ENCODE measurements at places on chromosomes 16 and 17. TPM values are rescaled to one million over a fixed set of nuclear protein-coding genes. Genes with fewer than 3 reads are reported as not detected.

Gene ASPA
- total RNA-seq: not detected

Gene HSD11B2
- total RNA-seq: not detected

DNA sequence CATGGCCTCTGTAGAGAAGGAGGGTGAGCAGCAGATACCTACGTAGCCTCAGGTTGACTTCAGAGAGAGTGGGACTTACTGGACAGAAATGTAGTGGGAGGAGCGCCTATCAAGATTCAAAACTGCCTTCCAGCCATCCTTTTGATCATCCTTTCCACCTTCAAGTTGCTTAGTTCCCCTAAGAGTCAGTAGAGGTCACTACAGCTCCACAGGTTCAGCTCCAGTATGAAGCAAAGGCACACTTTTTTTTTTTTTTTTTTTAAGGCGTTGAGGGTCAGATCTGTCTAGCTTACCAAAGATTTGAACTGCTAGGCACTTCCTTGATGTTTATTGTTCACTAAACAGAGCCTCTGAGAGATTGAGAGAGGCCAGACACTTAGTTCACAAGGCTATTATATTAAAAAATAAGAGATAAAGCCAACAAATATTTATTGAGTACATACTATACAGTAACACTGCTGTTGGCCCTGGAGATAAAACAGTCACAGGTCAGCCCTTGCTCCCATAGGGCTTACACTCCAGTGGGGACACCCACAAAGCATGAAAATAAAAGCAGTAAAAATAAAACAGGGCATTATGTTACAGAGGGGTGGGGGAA, 3.1 kb downstream of the RNF227 start:
- peak; percentile 73 for DNase-seq

DNA sequence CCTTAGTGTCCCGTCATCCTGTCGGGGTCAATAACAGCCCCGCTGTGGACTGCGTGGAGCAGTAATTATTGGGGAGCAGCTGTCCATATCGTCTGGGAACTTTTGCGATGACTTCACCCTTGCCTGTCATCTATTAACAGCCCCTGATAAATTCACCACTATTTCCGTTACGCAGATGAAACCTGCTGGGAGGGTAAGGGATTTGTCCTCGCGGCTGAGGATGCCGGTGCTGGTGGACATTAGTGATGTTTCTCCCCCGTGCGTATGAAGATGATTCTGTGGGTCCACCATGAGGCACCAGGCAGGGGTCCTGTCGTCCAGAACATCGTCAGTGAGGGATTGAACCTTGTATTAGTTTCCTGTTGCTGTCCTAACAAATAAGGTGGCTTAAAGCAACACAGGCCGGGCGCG, 1.0 kb downstream of the FLYWCH2 start:
- DNase-seq: no peak

DNA sequence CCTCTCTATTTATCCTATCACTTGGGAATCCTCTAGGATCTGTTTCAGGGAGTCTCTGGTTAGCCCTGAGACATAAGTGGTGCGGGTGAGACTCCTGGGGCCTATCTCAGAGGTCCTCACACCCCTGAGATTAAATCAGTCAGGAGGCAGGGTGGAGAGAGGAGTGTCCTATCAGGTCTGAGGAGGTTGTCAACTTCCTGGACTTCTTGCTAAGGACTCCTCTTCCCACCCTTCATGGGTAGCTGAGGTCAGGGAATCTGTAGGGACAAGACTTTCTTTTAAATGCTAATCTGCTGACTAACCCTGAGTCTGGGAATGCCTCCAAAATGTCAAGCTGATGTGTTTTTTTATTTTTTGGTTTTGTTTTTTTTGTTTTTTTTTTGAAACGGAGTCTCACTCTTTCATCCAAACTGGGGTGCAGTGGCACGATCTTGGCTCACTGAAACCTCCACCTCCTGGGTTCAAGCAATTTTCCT, 6.6 kb upstream of the ARMC5 start:
- no peak for DNase-seq

DNA sequence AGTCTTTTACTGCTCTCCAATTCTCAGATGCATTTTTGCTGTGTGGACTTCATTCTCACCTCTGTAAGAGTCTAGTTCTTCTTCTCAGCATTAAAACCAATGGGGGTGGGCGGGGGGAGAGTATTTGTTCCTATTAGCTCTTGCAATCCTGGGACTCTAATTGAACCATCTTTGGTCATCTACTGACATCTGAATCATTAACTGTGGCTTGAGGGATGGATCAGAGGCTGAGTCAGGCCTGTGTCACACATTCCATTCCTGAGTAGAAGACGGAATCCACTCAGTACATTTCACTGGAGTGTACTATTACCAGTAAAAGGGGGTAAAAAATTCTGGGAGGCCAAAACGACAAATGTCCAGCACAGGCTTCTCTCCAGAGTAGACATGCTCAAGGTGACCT, 12.8 kb upstream of the ZNF23 start:
- DNase-seq: no peak

- DNase-seq: no peak
Measured at GRCh38 chr16:6362321-6362720, 970.3 kb upstream of the RBFOX1 start.

Measured in activated CD4-positive, alpha-beta T cell treated with anti-CD3 and anti-CD28 coated beads, Interleukin-2, amount 10 ng/mL, durations not matched to agents 7 days and 5 days (primary cell).